ENCODE measurements at places on chromosomes 6 and 20. TPM values are rescaled to one million over a fixed set of nuclear protein-coding genes. Genes with fewer than 3 reads are reported as not detected.

Gene CST3
- 714 TPM for total RNA-seq

Gene APOM
- total RNA-seq: 1.0 TPM

Gene ENPP3
- 0.50 TPM for total RNA-seq

Gene OR10C1
- not detected for total RNA-seq

Gene COL9A3
- total RNA-seq: 2.6 TPM
